ENCODE measurements at places on chromosomes 1 and 21.
A peak's percentile ranks its signal among the peaks of the same experiment; 100 is the strongest.

DNA sequence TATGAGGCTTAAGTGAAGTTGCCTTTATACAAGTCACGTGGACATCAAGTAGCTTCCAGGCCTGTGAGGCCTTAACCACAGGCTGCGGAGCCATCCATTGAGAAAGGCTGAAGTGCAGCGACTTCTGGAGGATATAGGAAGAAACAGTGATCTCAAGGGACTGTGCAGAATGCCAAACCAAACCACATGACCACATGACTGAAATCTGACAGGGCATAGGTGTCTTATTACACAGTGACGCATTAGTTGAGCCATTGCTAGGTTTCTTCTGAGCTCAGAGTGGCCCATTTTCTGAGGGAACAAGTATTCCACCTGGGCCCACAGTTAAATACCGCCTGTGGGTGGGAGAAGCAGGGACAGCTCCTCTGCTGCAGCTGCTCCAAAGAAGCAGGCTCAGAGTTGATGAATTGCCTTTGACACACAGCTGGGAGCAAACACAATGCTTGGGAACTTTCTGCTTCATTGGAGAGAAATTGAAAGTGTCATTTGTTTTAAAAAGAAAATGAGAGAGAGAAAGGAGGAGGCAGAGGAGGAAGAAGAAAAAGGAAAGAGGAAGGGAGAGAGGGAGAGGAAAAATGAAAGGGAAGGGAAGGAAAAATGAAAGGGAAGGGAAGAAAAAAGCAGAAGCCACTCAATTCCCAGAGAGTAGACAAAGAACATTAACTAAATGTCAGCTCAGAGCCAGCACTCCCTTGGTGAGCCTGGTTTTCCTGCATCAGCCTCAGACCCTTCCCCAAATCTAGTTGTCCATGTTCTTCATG lies 94.4 kb downstream of the COLGALT2 start:
- DNase-seq: no peak

DNA sequence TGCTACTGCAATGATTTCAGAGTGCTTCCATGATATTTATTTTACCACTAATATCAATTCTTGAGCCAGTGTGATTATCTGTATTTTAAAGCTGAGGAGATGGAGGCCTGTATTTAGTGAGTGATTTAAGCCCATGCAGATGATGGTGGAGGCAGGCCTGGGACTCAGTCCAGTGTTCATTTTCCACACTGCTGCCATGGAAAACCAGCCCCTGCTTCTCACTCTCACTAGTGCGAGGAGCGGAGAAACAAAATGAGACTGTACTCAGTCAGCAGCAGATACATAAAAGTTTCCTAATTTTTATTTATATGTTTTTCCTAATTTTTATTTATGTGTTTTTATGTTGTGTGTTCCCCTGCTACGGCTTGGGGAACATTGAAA lies 32.8 kb downstream of the LRRC8B start:
- no peak for DNase-seq

GRCh38 chr1:104856091-104856490 lies 1106.4 kb downstream of the AMY1C start:
- DNase-seq: no peak

DNA sequence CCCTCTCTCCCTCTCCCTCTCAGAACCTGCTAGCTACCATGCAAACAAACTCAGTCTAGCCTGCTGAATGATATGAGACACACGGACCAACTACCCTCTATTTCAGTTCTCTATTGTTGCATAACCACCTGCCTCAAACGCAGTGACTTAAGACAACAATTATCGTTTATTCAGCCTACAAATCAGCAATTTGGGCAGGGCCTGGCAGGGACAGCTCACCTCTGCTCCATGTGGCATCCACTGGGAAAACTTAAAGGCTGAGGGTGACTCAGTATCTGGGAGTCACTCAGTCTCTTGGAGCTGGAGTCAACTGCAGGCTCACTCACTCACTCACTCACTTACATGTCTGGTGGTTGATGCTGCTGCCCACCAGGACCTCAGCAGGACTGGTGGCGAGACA lies 121.3 kb downstream of the SEC16B start:
- no peak for DNase-seq

- no peak for DNase-seq
These were observed 7.7 kb downstream of the SNX27 start for GRCh38 chr1:151619489-151620093.

DNA sequence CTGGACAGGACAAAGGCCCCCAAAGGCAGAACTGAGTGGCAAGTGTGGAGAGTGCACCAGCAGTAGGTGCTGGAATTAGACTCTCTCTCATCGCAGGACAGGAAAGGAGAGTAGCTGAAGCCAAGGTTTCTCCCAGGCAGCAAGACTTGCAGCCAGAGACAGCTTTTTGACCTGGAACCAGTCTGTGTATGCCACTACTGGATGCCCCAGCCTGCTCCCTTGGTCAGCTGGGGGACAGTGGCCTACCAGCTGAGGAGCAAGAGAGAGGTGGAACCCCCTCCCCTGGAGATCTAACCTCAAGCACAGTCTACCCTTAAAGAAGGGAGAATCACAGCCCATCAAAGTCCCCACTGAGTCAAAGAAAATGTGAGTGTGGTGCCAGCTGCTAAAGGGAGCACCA lies 375.7 kb downstream of the KCNH1 start:
- DNase-seq: no peak

- DNase-seq: no peak
These were observed 167.2 kb downstream of the RUNX1 start for GRCh38 chr21:34881839-34882371.

- no peak for DNase-seq
These were observed 13.5 kb downstream of the RAB3B start for GRCh38 chr1:51976846-51977602.

DNA sequence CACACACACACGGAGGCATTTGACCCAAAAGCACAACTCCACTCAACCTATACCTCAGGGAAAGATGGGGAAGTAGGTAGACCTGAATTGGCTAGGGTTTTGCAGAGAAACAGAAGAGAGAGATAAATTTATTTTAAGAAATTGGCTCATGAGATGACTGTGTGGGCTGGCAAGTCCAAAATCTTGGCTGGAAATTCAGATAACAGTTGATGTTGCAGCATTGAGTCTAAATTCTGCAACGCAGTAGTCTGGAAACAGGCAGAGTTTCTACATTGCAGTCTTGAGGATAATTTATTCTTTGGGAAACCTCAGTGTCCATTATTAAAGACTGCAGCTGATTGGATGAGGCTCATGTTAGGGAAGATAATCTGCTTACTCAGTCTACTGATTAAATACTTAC lies 4.3 kb upstream of the LCE2B start:
- no peak for DNase-seq

DNA sequence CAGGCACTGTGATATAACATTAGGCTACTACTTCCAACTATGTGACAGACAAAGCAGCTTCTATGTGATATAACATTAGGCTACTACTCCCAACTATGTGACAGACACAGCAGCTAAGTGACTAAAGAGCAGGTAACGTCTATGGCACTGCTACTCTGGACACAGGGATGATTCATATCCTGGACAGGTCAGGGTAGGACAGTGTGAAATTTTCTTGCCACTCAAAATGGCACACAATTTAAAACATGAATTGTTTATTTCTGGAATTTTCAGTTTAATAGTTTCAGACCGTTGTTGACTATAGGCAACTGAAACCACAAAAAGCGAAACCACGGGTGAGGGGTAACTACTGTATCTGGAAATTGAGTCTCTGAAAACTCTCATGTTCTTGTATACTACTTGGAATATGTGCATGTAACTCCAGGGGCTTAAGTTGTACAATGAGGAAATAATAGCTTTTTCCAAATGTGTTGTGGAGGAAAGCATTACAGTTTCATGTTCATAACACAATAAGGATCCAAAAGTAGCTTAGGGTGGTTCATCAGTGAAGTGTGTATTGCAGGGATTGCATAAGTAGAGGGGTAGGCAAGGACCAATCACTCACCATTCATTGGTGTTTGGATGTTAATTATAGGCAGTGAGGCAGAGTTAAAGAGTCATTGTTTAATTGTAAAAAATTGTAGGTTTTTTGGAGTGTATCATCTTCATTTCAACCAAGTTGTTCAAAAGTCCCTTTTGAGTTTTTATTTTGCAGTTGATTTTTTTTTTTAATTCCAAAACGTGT lies 5.3 kb downstream of the DTL start:
- DNase-seq: no peak

DNA sequence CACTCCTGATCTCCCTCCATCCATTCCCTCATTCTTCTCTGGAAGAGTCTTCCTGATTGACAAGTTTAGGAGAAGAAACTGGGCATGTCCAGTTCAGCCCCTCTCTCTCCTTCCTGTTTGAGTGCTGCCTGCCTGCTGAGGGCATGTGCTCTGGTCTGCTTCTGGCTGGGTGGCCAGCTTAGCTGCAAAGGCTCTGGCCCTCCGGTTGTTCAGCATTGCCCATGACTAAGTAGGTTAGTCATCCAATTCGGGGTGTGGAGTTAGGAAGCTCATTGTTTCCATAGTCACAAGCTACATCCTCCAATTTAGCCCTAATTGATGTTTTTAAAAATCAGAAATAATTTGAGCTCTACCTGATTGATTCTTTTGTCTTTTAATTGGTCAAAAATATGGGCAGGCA lies 25.6 kb upstream of the PLA2G2E start:
- no peak for DNase-seq

DNA sequence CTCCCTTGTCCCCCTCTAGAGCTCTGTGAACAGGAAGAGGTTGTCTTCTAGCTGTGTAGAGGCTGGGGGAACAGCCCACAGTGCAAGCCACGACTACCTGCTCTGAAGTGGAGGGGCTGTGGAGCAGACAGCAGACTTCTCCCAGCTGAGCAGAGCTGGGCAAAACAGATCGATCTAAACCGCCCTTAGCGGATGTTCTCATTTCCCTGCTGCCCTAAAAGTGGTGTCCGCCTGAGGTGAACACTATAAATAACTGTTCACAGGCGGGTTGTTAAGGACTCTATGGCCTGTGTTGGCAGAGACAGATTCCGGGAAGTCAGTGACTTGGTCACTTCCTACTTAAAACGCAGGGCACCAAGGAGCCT lies 203.2 kb downstream of the RHOU start:
- no peak for DNase-seq

- DNase-seq: no peak
These were observed 77.2 kb downstream of the IVNS1ABP start for GRCh38 chr1:185239861-185240260.

DNA sequence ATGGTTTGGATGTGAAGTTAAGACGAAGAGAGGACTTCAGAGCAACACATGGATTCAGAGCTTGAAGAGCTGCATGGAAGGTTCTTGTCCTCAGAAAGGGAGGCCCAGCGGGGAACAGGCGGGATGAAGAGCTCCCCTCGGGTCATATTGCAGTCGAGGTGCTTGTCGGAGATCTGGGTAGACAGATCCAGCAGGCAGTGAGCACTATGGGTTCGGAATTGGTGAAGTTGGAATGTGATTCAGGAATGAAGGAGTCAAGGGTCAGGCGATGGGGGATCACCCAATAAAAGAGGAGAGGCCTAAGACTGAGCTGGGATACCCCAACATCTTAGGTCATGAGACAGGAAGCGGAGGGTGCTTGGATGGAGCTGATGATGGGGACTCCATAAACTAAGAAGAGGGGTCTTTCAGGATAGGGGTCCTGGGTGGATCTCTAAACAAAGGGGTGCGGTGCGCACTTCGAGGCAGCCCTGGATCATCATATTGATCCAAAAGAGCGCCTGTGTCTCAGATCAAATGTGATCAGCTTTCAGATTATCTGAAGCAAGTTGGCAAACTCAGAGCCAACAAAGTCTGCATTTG lies 176.3 kb upstream of the VAMP3 start:
- no peak for DNase-seq

- DNase-seq: no peak
These were observed 21.9 kb downstream of the GPR52 start for GRCh38 chr1:174469687-174470086.

DNA sequence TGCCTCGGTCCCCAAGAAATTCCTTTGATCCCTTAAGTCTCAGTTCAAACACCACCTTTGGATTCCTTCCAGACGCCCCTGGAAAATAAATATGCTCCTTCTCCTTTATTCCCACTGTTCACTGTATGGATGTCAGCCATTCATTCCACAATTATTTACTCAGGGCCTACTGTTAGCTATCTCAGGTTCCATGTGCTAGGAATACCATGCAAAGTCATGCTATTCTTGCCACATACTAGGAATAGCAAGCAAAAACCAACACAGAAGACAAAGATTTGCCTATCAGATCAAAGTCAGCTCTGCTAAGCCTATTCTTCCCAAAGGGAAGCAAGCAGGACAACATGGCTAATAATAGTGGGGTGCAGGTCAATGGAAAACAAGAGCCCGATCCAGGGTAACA lies 29.8 kb downstream of the TTC13 start:
- DNase-seq: no peak

DNA sequence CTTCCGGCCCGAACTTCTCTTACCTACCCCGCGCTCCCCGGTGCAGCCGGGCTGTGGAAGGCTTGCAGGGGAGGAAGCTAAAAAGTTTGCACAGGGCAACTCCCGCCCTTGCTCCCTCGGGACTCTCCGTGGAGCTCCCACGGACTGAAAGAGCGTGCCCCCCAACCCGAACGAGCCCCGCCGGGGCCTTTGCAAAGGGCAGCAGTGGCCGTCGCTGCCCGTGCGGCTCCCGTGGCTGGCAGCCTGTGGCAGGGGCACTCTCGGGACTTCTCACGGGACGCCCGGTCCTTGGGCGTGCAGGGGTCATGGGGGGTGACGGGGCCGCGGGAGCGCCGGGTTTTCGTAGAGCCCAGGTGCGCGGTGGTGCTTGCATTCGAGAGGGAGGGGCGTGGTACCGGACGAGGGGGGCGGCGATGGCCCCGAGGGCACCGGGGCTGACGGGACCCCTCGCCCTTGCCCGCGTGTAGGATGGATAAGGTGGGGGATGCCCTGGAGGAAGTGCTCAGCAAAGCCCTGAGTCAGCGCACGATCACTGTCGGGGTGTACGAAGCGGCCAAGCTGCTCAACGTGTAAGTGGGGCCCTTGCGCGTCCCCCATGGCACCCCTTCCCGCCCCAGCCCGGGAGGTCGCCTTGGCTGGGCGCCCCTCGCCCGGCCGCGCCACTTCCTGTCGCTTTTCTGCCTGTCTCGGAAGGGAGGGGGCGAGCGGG lies 711 bp downstream of the GADD45A start:
- peak; percentile 74 for DNase-seq

- DNase-seq: no peak
These were observed 16.4 kb upstream of the SLC44A3 start for GRCh38 chr1:94803517-94804441.

GRCh38 chr1:17055801-17056200 lies 2.0 kb upstream of the SDHB start:
- DNase-seq: no peak

DNA sequence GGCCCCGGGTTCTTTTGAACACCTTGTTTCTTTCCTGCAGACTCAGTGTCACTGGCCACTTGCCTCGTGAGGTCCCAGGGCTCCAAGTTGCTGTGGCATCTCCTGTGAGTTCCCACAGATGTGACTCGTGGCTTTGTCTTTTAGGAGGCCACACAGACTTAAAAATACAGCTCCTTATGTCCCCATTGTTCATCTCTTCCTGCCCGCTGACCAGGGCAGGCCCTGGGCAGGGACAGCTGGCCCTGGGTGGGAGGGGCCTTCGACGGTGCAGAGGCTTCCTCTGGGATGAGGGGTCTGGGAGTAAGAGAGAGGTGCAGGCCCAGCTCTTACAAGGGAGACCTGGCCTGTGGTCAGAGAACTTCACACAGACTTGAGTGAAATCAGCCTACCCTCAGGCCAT lies 15.6 kb downstream of the LDLRAP1 start:
- no peak for DNase-seq
